Activated CD4-positive, alpha-beta T cell treated with anti-CD3 and anti-CD28 coated beads for 36 hours (primary cell): ENCODE measurements at places on chromosomes 2 and 18. TPM values are rescaled to one million over a fixed set of nuclear protein-coding genes. Genes with fewer than 3 reads are reported as not detected.

The SCYGR4 gene
- not detected for total RNA-seq

The TBR1 gene
- not detected for total RNA-seq

The AQP12A gene
- total RNA-seq = not detected

The KIAA2012 gene
- not detected for total RNA-seq

The IL36G gene
- not detected for total RNA-seq

The CCDC102B gene
- total RNA-seq = 2.3 TPM

The LGALSL gene
- 2.2 TPM for total RNA-seq

The NOL4 gene
- total RNA-seq = not detected

The RUFY4 gene
- total RNA-seq = 1.7 TPM

The ERICH2 gene
- not detected for total RNA-seq

The FNDC4 gene
- total RNA-seq = not detected

The HAAO gene
- total RNA-seq = 0.86 TPM

The GKN2 gene
- not detected for total RNA-seq

The REG3A gene
- total RNA-seq = not detected

The UGT1A7 gene
- total RNA-seq = not detected

The SERPINB2 gene
- total RNA-seq = not detected

The AGXT gene
- total RNA-seq = not detected
